ENCODE measurements at places on chromosomes 7 and 10.

DNA sequence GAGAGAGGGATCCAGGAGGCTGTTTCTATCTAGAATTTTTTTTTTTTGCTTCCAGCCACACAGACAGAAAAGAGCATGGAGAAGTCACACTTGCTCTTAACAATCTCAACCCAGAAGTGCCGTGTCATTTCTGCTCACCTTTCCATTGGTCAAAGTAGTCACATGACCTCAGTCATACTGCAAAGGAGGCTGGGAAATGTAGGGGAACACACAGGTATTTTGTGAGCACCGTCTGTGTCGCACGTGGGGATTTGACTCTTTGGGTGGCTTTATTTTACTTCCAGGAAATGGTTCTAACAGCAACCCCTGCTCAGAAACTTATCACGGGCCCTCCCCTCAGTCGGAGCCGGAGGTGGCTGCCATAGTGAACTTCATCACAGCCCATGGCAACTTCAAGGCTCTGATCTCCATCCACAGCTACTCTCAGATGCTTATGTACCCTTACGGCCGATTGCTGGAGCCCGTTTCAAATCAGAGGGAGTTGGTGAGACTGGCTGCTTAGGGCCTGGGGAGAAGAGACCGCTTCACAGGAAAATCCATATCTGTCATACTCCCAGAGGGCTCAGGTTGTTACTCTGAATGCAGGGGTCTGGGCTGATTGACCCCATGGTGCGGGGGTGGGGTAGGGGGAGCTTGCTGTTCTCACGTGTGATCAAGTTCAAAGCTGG is 13.1 kb upstream of the CPA1 start:
- DNase-seq = no peak

GRCh38 chr10:45580371-45581215 is 92.0 kb downstream of the ZFAND4 start:
- DNase-seq = no peak

DNA sequence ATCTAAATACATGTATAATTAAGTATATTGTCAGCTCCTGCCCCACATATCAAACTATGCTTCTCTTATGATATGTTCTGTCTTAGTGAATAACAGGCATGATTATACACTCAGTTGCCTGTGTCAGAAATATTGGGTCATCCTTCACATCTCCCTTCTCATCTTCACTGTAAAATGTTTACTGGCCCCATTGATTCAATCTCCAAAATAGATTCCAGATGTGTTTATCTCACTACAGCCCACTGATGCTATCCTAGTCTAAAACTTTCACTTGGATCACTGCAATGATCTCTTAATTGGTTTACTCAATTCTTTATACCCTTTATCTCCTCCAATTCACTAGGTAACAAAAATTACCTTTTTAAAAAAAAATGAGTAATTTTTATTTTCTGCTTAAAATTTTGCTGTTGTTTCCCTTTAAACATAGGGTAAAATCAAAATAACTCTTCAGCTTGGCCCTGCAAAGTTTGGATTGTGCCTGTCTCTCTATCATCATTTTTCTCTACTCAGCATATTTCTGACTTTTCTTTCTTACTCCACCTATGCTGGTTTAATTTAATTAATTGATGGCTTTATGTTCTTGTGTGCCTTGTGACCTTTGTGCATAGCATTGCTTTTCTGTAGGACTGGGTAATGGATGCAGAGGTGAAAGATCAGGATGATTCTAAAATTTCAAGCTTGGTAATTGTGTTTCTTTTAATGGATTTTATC is 233.9 kb upstream of the FOXP2 start:
- no peak for DNase-seq

- DNase-seq = no peak
Observed at GRCh38 chr7:98573816-98574215, 43.3 kb upstream of the NPTX2 start.

DNA sequence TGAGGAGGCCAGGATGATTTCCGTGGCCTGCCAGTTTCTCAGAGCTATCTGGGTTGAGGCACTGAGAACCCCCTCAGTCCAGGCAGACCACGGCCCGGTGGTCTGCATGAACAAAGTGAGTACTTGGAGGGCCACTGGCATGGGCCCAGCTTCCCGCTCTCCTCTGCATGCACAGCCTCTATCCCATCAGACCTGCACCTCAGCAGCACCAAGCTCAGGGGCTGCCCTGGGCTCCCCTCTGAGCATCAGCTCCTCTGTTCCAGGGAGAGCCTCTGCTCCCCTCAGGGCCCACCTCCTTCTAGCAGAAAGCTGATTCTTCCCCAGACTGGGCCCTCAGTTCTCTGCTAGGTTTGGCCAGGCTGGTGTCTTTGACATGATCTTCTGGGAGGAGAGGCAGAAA is 469.9 kb downstream of the DNAJB6 start:
- no peak for DNase-seq

- DNase-seq = no peak
Observed at GRCh38 chr7:703049-703448, 23.4 kb upstream of the DNAAF5 start.

Data from KBM-7 (cell line).